AG20443 (cell line): ENCODE measurements at places on chromosomes 16 and 17.

DNA sequence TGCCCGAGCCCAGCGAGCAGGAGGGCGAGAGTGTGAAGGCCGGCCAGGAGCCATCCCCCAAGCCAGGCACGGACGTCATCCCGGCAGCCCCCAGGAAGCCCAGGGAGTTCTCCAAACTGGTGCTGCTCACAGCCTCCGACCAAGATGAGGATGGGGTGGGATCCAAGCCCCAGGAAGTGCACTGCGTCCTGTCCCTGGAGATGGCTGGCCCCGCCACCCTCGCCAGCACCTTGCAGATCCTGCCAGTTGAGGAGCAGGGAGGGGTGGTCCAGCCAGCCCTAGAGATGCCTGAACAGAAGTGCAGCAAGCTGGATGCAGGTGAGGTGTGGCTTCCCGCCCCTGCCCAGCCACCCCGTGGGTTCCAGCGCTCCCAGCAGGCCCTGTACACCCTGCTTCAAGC is 18.0 kb downstream of the FLYWCH1 start:
- DNase-seq, result no peak

DNA sequence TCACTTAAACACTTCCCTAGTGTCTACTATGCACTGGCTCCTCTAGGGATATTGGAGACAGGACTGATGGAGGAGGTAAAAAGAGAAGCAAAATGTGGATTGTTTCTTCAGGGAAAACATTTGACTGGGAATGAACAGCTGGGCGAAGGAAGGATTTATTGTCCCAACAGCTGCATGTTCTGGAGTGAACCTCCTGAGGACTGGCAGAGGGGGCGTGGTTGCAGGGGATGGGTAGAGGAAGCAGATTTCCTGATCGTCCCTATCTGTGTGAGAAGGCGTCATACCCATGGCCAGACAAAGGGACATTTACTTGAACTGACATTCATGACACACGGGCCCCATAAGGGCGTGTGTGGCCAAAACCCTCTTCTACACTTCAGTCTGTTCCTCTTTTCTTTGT is 321.5 kb downstream of the MAP2K4 start:
- no peak for DNase-seq

- no peak for DNase-seq
Measured at GRCh38 chr16:58442547-58442946, 50.3 kb downstream of the GINS3 start.

DNA sequence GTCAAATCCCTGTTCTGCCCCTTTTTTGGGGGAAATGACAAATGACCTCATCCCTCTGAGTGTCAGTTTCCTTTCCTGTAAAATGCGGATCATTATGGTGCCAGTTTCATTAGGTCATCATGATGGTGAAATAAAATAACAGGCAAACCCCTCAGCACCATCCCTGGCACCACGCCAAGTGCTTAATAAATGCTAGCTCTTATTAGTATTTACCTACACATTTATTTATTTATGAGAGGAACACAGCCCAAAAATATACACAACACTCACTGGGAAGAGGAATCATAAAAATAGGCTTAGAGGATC is 28.6 kb upstream of the GPRC5B start:
- no peak for DNase-seq

- peak; percentile 52 for DNase-seq
Measured at GRCh38 chr17:62696726-62697490, 69.4 kb downstream of the MRC2 start.

- DNase-seq, result no peak
Measured at GRCh38 chr16:4372001-4372577, 441 bp downstream of the VASN start.

- peak; percentile 69 for DNase-seq
Measured at GRCh38 chr16:69535123-69536050, 30.4 kb upstream of the NFAT5 start.
